ENCODE measurements at places on chromosomes 11 and 22.

GRCh38 chr11:119181677-119182412 lies 3.4 kb upstream of the NHERF4 start:
- DNase-seq = no peak

DNA sequence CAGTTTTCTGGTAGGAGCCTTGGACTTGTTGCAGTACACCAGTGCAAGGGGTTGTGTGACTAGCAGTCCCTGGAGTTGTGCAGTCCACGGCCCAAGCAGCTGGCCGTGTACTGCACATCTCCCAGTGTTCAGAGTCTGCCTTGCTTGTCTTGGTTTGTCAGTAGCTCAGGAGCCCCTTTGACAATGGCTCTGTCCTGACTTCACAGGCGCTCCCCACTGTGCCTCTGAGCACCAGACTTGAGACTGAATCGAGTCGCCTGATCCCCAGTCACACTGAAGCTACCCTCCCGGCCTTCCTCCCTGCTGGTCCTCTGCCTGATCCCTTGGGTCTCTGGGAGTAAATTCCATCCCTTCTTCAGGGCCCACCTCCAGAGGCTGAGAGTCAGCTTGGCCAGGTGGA lies 19.4 kb downstream of the SYNGR1 start:
- no peak for DNase-seq

- peak; percentile 46 for DNase-seq
Observed at GRCh38 chr11:12318791-12319438, 58.5 kb upstream of the PARVA start.

DNA sequence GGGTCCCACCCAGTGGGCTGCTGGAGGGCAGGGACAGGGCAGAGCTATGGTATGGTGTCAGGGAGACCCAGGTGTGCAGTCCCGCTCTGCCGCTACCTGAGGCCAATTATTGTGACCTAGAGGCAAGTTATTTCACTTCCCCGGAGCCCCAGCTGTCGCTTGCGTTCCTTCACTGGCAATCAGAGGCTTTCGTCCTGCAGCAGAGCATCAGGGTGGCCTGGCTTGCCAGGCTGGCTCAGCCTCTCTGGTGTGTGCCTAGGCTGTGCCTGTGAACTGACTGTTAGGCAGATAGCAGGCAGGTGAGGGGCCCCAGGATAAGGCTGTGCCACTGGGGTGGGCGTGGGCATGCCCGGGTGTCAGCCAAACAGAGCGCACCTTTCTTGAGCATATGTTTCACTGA lies 31.4 kb downstream of the GLB1L2 start:
- no peak for DNase-seq

DNA sequence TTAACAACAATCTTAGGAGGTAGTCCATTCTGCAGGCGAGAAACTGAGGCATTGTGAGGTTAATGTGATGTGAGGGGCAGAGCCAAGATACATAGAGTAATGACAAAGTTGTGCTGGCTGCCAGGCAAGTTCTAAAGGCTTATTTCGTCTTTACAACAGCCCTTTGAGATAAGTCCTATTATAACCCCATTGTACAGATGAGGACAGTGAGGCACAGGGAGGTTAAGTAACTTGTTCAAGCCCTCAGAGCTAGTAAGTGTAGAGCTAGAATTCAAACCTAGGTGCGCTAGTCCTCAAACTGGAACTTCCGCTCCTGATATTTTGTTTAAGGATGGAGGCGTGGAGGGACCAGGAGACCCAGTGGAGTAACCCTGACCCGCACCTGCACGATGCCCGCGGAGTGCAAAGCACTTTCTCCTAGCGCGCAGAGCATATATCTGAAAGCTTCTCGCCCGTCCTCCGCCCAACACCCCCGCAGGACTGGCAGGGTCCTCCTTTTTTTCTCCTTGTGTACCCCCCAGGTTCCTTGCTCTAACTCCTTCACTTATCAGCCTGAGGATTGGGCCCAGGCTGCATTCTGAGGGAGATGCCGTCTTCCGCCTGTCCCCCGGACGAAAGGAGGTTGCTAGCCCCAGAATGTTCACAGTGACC lies 4.9 kb upstream of the FLI1 start:
- DNase-seq = no peak

DNA sequence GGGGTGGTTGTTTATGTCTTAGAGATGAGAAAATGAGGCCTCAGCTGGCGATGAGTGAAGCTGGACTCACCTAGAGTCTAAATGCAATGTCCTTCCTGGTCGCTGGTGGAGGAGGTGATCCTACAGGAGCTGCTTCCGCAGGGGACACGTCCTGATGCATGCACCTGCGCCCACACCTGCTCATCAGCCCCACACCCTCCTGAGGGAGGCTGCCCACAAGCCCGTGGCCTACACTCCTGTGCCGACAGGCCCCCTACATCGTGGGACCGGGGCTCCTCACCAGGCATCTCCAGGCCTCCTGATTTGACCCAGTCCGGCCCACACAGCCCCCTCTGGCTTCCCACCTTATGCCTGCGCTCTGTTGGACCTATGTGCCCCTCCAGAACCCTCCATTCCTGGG lies 857.2 kb downstream of the TBC1D22A start:
- DNase-seq = no peak

DNA sequence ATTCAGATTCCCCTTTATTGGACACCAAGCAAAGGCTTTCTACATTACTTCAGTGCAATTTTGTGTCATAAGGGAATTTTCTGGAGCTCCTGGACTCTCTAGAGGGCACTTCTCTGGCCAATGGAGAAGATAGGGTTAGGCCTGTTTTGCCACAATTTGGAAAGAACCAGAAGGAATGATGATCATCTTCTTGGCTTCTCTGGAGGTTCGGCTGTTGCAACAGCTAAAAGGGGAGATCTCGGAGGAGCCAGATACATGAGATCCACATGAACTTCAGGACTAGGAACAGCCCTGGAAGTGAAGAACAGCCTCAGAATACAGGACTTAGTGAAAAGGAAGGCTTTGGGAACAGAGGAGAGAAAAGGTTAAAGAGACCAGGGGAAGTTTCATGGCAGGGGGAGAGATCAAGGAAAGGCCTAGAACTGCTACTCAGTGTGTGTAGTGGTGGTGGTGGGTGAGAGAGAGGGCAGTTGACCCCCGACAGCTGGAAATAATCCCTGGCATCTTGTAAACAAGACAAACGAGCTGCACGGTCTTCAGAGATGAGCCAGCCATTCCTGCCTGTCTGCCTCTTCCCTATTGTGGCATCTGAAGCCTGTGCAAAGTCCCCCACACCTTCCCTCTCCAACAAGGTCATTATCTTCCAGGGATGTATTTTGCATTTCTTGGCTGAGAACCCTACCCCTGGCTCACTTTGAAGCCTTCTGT lies 83.8 kb downstream of the CCDC81 start:
- no peak for DNase-seq

DNA sequence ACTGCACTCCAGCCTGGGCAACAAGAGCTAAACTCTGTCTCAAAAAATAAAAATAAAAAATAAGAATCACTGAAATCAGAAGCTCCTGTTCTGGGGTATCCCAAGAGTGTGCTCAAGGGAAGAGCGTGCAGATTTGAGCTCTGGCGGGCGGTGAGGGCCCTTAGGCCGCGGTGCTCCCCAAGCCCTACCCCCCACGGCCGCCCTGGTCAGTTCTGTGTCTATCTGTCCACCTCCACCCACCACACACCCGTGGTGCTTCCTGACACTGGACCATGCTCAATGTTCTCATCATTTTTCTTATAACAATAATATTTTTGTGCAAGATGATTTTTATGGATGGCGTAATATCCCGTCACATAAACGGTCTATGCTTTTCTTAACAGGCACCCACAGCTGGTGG lies 71.1 kb downstream of the RTL6 start:
- no peak for DNase-seq

DNA sequence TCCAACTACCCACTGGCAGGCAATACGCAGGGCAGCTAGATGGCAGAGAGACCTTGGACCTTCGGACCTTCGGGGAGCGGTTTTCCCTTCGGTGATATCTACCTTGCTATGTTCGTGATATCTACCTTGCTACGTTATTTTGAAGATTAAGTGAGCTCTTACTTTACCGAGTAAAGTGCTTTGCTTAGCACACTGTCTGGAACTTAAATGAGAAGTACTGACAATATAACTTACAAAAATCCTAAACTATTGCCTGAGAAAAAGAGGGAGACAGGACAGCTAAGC lies 1.0 kb upstream of the PRDM10 start:
- no peak for DNase-seq

- DNase-seq = peak; percentile 31
Observed at GRCh38 chr22:46229701-46230100, 20.4 kb downstream of the CDPF1 start.

GRCh38 chr11:114180301-114181055 lies 115.7 kb upstream of the NNMT start:
- DNase-seq = peak; percentile 20

DNA sequence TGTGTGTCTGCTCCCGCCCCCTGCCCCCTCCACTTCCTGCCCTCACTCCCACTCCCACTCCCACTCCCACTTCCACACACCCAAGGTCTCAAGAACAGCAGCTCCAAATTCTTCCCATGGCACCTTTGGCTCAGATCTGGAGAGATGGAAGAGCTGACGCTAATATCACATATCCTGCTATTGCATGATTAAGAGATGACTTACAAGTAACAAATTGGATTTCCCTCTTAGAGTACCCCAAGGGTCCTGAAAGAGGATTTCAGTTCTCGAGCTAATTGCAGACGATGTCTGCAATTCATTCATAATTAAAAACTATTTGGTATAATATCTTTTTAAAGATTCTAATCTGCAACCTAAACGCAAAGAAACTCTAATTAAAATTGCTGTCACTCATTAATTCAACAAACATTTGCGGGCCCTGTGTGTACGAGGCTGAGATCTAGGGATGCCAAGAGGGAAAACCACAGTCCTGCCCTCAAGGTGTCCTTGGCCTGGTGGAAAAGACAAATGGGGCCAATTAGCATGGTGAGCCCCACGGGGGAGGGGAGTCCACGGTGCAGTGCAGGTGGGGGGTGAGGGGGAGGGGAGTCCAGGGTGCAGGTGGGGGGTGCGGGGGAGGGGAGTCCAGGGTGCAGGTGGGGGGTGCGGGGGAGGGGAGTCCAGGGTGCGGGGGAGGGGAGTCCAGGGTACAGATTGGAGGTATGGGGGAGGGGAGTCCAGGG lies 50.3 kb downstream of the CELSR1 start:
- no peak for DNase-seq

DNA sequence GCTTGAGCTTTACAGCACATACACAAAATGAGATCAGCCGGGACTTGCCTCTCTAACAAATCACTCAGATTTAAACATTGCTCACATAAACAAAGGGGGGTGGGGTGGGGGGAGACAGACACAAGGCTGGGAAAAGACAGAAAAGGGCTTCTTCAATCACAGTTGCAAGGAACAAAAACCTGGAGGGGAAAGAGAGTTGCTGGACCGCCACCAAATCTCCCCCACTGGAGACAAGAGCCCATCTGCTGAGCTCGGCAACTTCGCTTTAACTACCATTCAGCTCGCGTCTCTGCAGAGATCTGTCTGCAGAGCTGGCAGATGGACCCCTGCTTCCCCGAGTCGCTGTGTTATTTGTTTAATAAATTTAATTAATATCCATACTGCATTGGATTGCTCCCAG lies 165.0 kb downstream of the RCN1 start:
- no peak for DNase-seq

DNA sequence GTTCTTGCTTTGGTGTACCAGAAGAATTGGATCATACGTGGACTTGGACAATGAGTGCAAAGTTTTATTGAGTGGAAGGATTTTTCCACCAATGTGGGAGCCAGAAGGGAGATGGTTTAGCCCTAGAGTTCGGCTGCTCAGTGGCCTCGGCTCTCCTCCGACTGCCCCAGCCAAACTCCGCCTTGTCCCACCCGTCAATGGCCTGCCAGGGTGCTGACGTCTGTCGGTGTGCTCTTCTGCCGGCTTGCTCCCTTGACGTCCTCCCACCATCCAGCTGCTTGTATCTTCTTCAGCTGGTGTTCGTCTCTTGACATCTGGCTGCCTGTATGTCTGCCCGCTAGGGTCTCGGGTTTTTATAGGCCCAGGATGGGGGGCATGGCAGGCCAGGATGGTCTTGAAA lies 154.8 kb downstream of the APOL5 start:
- DNase-seq = no peak

- no peak for DNase-seq
Observed at GRCh38 chr11:2945757-2946287, 16.6 kb upstream of the PHLDA2 start.

- no peak for DNase-seq
Observed at GRCh38 chr22:39534092-39534506, 1.6 kb upstream of the RPS19BP1 start.

DNA sequence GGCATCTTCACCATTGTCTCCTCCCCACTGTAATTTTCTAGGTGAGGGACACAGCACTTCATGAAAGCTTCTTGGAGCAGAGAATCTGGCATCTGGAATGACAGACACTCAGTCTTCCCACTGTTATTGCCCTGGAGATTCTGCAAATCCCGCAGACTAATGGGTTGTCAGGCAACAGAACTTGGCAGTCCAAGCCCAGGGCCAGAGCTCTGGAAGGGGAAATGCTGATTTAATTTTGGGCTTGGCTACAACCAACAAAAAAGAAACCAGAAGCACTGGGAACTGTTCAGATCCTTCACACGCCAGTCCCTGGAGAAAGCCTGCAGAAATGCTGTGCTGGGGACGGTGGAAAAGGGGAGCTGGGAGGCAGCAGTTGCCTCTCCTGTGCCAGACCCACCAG lies 71.5 kb upstream of the BID start:
- DNase-seq = peak; percentile 31

- no peak for DNase-seq
Observed at GRCh38 chr11:16402654-16403447, 46.5 kb upstream of the SOX6 start.

- DNase-seq = peak; percentile 21
Observed at GRCh38 chr11:103537904-103538502, 428.8 kb downstream of the DYNC2H1 start.

DNA sequence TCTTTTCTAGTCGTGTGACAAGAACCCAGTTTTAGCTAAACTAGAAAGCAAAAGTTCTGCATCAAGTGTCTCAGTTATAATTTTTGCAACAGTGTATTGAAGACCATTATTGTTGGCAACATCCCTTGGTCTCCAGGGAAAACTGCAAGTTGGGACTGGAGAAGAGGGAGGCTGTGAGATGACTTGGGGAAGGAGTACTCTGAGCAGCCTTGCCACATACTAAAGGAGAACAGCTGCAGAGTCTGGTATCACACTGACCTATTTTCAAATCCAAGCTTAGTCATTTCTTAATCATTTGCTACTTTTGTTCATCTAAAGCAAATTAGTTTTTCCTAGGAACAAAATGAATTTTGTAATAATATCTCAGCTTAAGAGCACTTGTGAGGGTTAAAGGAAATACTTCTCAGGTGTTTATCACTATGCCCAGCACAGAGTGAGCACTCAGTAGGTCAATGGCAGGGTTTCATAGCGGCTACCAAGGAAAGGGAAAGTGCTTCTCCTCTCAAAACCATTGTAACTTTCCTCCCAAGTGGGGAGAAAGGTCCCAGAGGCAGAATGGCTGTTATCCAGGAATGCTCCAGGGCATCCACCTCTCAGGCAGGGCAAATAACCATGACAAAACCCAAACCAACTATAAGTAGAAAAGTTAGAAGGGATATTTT lies 247.1 kb downstream of the C11orf87 start:
- DNase-seq = no peak

- DNase-seq = no peak
Observed at GRCh38 chr11:86594746-86595145, 77.7 kb downstream of the ME3 start.

DNA sequence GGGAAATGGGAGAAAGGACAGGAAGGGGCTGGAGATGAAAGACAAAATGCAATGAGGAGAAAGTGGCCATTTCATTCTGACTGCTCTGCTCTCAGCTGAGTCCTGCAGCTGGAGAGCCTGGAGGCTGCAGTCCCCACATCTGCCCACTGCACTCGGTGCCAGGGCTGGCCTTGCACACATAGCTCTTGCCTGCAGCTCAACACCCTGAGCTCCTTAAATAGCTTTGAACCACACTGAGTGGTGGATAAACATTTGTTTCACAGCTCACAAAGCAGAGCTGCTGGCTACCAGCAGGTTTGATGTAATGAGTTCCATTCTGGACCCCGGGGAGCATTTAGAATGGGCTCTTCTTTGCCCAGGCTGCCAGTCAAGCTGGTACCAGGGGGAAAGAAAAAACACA lies 426.1 kb upstream of the CADM1 start:
- no peak for DNase-seq
